ENCODE measurements at places on chromosomes 12 and 14.

DNA sequence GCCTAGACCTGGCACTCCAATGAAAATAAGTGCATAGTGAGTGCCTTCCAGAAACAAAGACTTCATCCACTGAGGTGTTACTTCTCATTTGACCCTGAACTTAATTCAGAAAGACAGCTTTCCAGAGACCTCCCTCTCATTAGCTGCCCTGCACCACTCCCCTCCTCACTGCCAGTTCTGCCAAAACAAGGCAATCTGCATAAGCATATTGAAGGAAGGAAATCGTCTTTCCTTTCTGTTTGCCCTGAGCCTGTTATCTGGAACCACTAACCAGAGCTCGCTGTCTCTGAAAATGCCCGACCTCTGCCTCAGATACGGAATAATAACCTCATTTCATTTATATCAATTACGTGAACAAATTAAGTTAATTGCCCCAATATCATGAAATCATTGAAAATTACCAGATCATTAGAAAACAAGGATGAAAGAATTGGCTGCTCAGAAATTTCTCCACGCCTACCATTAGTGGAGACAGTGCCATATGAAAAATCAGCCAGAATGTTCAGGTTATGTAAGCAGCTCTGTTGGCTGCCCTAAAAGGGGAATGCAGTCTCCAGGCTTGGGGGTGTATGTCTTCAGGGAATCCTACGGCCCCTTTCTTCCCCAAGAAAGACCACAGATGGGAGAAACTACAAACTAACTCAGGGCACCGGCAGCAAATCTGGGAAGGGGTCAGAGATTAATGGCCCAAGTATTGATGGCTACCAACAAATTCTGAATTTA, 149.9 kb upstream of the FKBP4 start:
- peak; percentile 46 for DNase-seq

DNA sequence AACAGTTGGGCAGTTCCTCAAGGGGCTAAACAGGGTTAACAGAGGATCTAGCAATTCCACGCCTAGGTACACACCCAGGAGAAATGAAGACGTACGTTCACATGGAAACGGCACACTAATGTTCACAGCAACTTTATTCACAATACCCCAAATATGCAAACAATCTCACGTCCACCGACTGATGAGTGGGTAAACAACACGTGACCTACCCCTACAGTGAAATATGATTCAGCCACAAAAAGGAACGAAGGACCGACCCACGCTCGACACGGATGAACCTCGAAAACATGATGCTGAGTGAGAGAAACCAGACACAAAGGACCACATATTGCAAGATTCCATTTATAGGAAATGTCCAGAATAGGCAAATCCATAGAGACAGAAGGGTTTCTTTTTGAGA, 112.7 kb downstream of the NCOR2 start:
- DNase-seq, result no peak

DNA sequence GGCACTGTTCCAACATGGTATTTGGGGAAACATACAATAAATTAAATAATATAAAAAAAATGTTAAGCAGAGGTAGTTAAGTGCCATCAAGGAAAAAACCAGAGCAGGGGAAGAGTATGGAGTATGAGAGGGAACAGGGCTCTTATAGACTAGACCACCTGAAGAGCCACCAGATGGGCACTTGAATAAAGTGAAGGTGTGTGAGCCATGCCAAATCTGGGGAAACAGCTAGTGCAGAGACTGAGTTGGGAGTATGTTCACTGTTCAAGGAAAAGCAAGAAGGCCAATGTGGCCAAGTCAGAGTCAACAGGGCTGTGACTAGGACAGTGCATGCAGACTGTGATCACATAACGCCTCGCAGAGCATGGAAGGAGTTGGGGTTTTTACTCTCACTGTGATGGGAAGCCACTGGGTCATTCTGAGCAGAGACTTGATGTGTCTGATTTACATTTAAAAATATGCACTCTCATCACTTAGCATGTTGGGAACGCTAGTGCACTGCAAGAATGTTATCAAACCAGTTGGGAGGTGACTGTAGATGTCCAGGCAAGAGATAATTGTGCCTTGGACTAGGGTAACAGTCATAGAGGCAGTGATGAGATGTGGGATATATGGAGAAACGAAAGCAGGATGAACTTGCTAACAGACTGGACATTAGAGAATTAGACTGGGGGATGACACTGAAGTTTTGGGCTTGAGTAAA, 25.6 kb downstream of the NDUFA12 start:
- DNase-seq, result no peak

- DNase-seq, result no peak
Measured at GRCh38 chr14:30655124-30655523, 33.0 kb downstream of the SCFD1 start.

DNA sequence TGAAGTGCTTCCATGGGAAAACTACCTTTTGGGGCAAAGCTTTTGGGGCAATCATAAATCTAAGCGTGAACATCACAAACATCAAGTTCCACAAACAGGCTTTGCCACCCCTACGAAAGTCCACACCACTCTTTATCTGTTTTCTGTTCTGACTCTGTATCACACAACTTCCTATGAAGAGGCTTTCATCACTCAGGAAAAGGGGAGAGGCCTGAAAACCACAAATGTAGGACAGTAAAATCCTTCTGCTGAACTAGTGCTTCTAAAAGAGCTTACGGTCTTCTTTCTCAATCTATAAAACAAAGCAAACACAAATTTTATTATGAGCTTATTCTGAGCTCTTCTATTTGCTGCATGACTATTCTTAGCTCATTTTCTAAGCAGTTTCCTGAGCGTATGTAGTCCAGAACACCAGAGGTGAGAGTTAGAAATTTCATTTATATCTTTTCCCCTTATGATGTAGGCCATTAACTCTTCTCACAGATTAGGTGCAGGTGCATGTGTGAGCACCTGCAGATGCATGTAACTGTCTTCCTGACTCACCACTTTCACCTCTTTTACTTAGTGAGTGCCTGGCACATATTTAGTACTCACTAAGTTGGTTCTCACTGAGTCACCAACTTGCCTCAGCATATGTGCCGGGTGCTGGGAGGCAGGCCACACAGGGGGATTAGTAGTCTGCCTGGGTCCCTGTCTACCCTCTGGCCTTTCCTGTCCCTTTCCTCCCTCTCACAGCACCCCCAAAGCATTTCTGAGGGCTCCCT, 32.9 kb upstream of the SYCP3 start:
- no peak for DNase-seq

DNA sequence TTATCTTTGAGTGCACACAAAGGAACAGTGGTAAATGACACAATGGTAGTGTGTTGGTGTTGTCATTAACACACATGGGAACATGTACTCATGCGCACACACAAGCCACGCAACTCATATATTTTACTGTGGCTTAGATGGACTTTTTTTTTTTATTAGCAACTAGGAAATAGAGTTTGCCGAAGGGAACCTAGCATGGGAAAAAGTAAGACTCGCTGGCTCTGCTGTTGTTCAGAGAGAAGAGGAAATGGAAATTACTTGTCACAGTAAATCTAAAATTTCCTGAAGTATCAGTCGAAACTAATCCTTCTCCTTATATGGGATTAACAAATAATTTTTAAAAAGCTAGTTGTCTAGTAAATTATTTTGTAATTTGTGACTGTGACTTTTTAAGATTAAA, 33.7 kb upstream of the IL22 start:
- no peak for DNase-seq

GRCh38 chr14:78450669-78451318, 280.6 kb downstream of the NRXN3 start:
- no peak for DNase-seq

DNA sequence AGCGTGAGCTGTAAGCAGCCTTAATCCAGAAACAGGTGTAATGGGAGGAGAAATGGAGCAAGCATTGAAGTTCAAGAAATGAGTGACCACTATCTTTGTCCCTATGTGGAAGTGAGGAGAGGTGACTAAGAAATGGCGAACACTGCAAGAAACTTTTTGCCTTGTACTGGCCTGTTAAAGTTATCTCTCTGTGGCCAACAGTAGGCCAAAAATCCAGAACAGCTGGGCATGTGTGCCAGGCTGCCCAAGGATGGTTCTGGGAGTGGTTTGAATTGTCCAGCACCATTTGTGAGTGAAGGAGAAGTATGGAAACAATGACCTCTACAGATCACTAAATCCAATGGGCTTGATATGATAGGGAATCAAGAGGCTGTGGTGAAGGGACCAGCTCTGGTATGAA, 83.3 kb upstream of the FRMD6 start:
- no peak for DNase-seq

DNA sequence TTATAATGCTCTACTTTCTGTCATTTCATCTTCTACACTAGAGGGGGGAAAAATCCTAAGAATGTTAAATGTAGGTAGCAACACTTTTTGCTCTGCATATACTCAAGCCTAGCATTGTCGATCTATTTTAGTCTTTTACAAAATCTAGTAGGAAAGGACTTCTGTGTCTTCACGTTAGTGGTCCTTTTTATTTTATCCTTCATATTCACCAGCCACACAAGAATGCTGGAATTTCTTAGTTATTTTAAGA, 253.0 kb upstream of the FLRT2 start:
- DNase-seq, result no peak

DNA sequence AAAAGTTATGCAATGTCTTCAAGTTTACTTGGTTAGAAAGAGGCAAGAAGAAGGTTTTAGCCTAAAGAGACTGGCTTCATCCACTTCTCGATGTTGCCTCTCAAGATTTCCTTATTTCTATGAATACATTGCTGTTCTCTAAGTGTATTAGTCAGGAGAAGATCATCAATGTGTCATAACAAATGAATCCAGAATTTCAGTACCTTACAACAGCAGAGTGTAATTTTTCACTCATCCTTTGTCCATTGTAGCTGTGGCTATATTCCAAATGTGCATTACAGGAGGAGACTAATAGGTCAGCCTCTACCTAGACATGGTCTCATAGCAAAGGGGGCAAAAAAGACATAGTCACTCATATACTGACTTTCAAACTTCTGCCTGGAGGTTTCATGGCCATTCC, 579.1 kb downstream of the PRKD1 start:
- no peak for DNase-seq

GRCh38 chr12:32312049-32312670, 87.2 kb upstream of the FGD4 start:
- no peak for DNase-seq

GRCh38 chr12:79191391-79191790, 326.8 kb downstream of the SYT1 start:
- no peak for DNase-seq

- DNase-seq, result no peak
Measured at GRCh38 chr12:45543887-45544286, 185.6 kb upstream of the ARID2 start.

DNA sequence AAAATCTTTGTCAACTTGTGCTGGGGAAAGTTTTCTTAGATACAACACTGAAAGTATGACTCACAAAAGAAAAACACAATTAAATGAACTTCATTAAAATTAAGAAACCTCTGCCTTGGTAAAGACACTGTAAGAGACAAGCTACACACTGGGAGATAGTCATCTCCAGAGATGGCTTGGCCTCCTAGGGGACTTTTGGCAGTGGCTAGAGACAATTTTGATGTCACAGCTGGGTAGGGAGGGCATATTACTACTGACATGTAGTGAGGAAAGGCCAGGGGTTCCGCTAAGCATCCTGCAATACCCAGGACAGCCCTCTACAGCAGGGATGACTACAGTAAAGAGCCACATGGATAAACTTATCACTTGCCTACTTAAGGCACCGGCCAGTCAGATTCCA, 8.7 kb upstream of the RNASE4 start:
- peak; percentile 17 for DNase-seq

GRCh38 chr12:4943067-4943937, 33.6 kb downstream of the KCNA1 start:
- no peak for DNase-seq

DNA sequence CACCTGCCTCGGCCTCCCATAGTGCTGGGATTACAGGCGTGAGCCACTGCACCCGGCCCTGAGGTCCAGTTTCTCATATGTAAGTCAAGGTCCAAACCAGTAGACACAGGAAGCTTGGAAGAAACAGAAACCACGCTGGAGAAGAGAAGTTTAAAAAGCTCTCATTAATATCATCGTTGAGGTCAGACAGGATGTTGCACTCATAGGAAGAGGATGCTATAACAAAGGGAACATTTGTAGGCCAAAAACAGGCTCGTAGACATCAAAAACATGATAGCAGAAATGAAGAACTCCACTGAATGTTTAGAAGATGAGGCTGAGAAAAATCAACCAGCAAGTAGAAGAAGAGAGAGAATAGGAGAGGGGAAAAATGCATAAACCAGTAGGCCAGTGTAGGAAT, 46.8 kb downstream of the ACACB start:
- DNase-seq, result no peak

- no peak for DNase-seq
Measured at GRCh38 chr14:101518611-101519473, 42.5 kb upstream of the DIO3 start.

DNA sequence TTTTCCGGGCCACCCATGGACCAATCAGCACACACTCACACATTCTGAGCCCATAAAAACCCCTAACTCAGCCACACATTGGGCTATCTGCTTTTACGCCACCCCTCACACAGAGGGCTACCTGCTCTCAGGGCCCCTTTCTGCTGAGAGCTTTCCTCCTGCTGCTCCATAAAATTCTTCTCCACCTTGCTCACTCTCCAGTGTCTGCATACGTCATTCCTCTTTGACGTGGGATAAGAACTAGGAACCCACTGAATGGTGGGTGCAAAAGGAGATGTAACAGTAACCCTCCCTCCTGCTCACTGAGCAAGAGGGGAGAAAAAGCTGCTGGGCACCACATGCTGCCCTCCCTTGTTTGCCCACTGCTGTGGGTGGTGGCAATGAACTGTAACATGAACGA, 596.7 kb upstream of the TMEM132C start:
- no peak for DNase-seq

DNA sequence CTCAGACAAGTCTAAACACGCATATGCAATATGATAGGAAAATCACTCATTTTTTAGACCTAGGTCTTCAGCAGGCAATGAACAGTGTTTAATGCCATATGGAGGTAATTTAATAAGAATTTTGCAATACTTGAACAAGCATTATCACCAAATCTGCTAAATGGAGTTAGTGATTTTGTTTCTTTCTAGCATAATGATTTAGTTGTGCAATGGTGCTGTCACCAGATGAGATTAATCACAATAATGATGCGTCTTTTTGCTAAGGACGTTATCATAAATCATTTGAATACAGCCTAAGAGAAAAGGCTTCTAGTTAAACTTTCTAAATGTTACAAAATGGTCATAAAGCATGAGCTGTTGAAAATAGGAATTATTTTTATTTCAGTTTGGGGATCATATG, 170.0 kb upstream of the SLC16A7 start:
- DNase-seq, result no peak

All from coronary artery (tissue), 2 donors.